ENCODE measurements at places on chromosomes 1 and 21.

GRCh38 chr21:10273196-10273595 is 248.2 kb upstream of the TPTE start:
- DNase-seq: no peak

DNA sequence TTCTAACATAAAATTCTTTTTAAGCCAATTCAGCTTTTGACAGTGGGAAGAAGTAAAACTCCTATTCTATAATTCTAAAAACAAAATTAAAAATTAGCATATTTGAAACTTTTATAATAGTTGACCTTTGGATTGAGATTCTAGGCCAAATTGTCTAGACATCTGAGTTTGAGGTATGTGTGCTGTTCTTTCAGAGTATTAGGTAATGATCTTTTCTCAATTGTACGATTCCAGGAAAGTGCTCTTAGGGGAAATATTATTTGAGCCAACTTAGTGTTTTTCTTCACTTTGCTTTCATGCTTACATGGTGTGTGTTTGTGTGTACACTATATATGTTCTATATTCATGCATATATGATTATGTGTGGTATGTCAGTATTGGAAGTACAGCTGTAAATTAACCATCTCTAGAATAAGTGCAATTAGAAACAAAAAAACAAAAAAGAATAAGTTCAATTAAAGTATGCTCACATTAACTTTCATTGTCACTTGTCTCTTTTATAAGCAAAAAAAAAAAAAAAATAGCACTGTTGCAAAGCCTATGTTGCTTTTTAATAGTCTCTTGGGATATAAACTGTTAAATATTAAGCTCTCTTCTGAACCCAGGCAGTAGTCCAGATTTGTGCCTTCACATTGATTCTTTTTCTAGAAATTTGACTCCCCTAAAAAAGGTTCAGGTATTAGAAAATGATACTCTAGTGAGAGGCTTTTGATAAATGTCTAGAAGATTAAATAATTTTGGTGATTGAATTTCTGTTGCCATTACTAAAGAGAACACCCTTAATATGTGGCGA is 132.2 kb downstream of the ATP5PO start:
- no peak for DNase-seq

DNA sequence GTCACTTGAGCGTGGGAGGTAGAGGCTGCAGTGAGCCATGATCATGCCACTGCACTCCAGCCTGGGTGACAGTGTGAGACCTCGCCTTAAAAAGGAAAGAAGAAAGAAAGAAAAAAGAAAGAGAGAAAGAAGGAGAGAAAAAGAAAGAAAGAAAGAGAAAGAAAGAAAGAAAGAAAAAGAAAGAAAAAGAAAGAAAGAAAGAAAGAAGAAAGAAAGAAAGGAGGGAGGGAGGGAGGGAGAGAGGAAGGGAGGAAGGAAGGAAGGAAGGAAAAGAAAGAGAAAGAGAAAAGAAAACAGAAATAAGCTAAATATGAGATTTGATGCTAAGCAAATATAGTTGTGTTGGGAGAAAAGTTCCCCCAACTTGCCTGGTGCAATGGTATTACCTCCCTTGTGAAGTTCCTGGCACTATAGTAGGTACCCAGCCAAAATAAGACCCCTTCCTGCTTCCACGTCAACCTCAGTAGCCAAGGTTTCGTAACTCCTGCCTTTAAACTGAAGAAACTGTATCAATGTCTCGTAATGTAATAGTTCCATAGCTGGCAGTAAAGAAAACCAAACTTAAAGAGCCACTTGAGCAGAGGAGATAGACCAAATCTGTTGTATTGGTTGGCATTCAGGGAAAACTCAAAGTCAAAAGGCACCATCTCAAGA is 88.1 kb upstream of the HNRNPU start:
- DNase-seq: no peak

GRCh38 chr1:157112186-157112867 is 12.7 kb upstream of the ETV3L start:
- DNase-seq: no peak

DNA sequence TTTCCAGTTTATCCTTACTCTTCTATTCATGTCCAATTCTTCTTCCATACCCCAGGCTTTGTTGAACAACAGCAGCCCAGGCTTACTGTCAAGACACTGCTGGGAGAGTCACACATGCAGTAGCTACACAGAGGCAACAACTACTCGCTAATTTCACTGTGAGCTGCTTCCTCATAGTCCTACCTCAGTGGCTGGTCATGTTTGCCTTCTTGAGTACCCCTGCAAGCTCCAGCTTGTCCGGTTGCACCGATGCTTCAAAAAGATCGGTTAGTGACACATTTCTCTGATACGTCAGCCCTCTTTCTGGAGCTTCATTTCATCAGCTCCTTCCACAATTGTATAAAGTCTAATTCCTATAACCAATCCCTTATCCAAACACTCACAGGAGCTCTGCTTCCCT is 246.7 kb upstream of the NFIA start:
- DNase-seq: no peak

DNA sequence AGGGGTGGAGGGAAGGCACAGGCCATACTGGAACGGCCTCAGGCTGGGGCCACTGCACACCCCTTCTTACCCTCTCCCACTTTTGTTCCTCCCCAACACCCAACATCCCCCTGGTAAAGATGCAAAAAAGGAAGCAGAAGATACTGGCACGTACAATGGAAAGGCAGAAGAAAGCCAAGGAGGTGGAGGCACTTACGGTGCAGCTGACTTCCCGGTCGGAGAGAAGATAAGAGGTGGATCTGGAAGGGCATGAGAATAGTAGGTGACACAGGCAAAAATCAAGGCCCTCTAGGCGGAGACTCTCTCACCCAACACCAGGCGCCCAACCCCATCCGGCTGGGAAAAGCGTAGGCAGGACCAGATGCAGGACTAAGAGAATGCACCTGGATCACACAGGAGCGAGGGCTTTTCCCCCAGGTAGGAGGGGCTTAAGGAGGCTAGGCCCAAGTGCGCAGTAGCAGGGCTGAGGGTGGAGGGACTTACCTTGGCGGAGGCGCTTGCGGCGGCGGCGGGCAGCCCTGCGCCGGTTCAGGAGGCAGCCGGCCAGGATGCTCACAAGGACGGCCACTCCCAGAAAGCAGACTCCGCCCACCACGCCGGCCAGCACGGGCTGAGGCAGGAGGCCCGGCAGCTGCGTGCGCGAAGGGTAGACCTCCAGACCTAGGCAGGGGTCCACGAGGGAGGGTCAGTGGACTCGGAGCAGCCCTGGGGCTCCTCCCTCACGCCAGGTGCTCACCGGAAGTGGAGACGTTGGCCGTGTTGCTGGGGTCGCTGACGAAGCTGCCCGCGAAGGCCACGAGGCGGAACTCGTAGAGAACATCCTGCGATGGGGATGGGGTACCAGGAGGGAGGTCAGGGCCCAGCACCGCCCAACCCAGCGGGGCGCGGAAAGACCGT is 4.1 kb upstream of the TAGLN2 start:
- no peak for DNase-seq

DNA sequence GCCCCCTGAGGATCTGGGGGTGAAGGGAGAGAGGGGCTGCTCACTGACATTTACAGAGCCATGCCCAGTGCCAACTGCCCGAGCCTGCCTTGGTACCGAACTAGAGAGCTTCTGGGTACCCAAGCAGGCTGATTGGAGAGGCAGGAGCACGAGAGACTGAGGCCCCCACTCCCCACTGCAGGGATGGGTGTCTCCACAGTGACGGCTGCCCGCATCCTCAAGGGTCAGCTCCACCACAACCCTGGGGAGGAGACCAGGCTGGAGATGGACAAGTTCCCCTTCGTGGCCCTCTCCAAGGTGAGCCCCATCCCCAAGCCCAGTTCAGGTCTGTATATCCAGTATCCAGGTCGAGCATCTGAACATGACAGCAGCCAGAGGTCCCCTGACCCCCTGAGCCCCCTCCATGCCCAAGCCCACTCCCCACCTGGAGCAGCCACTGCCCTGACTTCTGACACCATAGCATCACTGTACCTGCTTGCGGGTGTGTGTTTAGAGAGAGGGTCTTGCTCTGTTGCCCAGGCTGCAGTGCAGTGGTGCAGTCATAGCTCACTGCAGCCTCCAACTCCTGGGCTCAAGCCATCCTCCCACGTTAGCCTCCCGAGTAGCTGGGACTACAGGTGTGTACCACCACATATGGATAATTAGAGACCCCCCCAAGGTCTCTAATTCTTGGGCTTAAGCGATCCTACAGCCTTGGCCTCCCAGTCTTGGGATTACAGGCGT is 51.9 kb downstream of the ALPL start:
- no peak for DNase-seq

DNA sequence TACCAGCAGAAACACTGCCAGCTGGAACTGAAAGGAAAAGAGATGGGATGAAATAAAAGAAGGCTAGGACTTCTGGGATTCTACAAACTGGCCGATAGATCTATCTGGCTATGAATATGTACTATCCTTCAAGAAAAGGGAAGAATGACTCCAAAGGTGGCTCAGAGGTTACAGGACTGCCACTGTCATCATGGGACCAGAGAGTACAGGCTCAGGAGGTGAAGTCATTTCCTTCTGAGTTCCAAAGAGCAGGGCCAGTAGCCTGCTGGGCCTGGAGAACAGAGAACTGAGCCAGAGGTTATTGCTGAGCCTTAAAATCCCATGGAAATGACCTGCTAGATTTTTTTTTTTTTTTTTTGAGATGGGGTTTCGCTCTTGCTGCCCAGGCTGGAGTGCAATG is 27.6 kb downstream of the ZNF496 start:
- no peak for DNase-seq

GRCh38 chr1:244304656-244305055 is 147.1 kb downstream of the ADSS2 start:
- no peak for DNase-seq

DNA sequence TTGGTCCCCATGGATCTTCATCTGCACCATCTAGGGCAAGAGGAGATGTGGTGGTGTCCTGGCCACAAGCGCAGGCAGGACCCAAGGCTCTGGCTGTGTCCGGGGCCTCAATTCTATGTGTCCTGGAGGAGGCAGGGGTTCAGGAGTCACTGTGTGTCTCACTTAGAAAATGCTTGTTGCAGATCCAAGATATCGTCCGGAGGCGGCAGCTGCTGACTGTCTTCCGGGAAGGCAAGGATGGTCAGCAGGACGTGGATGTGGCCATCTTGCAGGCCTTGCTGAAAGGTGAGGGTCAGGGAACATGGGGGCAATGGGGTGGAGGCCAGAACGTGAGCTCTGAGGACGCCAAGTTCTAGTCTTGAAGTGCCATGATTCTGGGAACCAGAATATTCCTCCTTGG is 29.1 kb downstream of the TRPM2 start:
- DNase-seq: no peak

GRCh38 chr1:165424454-165425216 is 20.3 kb downstream of the RXRG start:
- DNase-seq: no peak

GRCh38 chr1:236654957-236655356 is 31.3 kb upstream of the ACTN2 start:
- DNase-seq: no peak

DNA sequence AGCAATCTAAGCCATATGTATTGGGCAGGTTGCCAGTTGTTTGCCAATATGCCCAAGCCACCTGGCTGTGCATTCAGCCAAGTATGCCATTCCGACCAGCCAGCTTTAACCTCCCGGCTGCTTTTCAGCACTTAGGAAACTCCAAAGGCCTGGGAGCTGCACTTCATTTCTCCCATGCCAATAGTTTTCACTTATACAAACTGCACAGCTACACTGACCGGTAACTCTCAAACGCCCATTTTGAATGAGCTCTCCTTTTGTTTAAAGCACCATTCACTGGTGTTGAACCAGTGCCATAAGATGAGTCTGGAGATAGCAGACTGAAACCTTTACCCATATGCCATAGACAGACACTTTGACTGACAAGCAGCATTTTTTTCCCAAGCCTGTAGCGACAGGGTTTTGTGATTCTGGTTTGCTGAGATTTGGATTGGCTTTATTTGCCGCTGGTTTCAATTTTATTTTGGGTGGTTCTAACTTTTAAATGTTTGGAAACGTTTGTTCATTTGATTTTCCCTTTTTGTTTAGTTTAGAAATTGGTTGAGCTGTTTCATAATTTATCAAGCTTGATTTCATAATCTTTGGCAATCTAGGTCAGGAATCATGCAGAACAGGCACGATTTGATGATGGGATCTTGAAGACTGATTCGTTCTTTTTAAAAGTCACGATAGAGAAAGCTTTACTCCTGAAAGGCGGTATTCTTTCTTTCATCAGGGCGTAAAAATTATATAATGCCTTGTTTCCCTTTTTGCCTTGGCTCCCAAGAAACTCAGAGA is 144.6 kb downstream of the NFIA start:
- DNase-seq: no peak

DNA sequence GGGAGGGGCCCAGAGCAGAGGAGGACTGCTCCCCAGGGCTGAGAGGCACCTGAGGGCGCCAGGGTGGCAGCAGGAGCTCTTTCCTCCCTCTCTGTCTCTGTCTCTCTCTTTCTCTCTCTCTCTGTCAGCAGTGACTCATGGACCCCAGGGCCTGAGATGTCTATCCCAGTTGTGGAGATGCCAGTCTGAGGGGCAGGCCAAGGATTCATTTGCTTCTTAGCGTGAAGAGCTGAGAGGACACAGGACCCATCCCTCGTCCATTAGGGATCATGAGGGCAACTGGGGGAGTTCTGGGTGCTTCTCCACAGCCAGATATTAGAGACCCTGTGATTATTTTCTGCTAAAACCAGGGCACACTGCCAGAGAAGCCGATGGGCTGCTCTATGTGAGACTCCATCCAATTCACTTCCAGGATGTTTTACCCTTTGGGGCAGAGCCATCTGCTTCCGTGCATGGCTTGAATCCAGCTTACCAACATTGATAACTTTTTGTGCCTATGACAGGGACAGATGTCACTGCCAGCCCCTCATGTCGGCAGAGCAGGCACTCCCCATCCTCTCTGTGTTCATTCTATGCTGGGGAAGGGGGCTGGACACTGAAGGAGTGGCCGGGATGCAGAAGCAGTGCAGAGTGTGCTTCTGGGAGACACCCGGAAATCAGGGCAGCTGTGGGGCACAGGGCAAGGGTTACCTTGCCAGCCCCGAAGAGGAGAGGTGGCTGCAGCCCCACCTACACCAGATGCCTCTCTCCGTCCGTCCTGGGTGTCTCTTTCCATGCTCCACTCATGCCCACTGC is 4.1 kb upstream of the PCBP3 start:
- no peak for DNase-seq

- no peak for DNase-seq
These were observed 604.5 kb downstream of the LMO4 start for GRCh38 chr1:87933171-87933570.

DNA sequence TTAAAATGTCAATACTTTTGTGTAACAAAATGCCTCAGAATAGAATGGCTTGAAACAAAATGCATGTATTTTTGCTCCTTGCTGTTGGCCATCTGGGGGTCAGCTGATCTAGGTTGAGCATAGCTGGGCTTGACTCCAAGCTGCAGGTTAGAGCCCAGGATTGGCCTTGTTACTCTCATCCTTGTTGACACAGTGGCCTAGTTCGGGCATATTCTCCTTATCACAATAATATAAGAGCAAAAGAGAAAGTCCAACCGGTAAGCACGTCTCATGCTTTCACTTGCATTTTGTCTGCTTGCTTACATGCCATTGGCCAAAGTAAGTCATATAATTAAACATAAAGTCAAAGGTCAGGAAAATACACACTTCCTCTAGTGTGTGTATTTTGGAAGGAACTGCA is 456.2 kb downstream of the KCNT2 start:
- DNase-seq: no peak

- no peak for DNase-seq
These were observed 2.9 kb upstream of the SYDE2 start for GRCh38 chr1:85203573-85204171.

GRCh38 chr1:6052543-6053205 is 7.0 kb downstream of the KCNAB2 start:
- DNase-seq: peak; percentile 12

Measured in stimulated activated CD4-positive, alpha-beta T cell treated with anti-CD3 and anti-CD28 coated beads, Interleukin-2, amount 100 ng/mL, for 4 hours (primary cell).